NB4 (cell line): ENCODE measurements at places on chromosomes 1 and 21.

- DNase-seq: no peak
Measured at GRCh38 chr1:2848006-2848670, 46.6 kb upstream of the TTC34 start.

GRCh38 chr1:111179968-111180533 lies 20.4 kb downstream of the DENND2D start:
- DNase-seq: no peak

- no peak for DNase-seq
Measured at GRCh38 chr1:48115835-48116234, 106.7 kb upstream of the SLC5A9 start.

- DNase-seq: no peak
Measured at GRCh38 chr1:17004466-17005364, 7.0 kb downstream of the ATP13A2 start.

DNA sequence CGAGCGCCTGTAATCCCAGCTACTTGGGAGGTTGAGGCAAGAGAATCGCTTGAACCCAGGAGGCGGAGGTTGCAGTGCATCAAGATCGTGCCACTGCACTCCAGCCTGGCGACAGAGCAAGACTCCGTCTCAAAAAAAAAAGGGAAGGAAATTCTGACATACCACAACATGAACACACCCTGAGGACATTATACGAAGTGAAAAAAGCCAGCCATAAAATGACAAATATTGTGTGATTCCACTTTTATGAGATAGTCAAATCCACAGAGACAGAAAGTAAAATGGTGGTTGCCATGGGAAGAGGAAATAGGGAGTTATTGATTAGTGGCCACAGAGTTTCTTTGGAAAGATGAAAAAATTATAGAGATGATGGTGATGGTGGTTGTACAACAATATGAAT lies 41.7 kb downstream of the EVI5 start:
- peak; percentile 42 for DNase-seq

DNA sequence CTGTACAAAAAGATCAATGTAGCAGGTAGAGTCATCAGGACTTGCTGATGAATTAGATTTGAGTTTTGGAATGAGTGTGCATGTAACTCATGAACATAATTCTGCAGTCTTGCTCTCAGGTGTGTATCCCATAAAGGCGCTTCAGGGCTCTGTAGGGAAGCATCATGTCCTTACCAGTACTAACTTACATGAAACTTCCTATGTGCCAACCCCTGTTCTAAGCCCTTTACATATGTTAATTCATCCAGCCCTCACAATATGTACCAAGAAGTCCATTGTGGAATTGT lies 2.1 kb upstream of the FCRLB start:
- no peak for DNase-seq
